Germinal center (tissue), 1 donor: ENCODE measurements at places on chromosomes 1 and 21.
A peak's percentile ranks its signal among the peaks of the same experiment; 100 is the strongest.

- no peak for DNase-seq
Observed at GRCh38 chr1:17609529-17609928, 70.0 kb downstream of the ARHGEF10L start.

GRCh38 chr1:114331936-114332335, 178.3 kb upstream of the SYT6 start:
- no peak for DNase-seq

DNA sequence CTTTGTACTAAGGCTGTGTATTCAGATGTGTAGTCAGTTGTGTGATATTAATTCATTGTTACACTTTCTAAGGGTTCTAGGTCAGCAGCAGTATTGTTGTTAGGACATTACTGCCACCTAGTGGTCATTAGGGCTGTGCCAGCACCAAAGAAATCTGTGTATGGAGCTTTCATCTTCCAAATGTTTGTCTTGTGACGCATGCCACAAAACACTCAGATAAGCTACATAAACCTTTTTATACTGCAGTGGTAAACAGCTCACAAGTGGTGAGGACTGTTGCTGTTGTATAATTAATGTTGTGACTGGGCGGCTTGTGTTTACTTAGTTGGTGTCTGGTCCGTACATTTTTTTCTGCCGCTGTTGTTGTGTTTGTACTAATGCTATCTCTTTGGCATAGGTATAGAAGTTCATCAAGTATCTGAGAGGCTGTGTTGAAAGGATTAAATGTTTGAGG, 51.7 kb downstream of the S1PR1 start:
- peak; percentile 57 for DNase-seq

DNA sequence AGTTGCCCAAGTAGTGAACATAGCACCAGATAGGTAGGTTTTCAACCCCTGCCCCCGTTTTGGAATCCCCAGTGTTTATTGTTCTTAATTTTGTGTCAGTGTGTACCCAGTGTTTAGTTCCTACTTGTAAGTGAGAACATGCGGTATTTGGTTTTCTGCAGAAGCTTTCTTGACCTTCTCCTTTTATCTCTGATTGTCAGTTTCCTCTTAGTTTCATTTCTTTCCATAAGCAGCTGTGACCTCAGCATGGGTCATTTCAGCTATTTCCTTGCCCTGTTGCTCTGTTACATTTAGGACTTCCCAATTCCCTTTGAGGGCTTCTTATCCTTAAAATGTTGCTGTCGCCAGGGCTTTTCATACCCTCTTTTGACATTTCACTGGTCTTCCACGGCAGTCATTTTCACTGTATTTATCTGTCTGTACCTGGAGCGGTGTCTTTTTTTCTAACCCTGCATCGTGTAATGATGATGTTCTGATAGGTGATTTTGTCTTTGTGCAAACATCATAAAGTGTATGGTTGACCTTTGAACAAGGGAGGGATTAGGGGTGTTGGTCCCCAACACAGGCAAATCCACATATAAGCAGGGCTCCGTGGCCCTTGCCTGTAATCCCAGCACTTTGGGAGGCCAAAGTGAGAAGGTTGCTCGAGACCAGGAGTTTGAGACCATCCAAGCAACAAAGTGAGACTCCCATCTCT, 15.0 kb downstream of the ITSN1 start:
- no peak for DNase-seq

GRCh38 chr1:25672763-25673409, 56.3 kb downstream of the MAN1C1 start:
- DNase-seq: no peak

GRCh38 chr1:97778718-97779117, 142.1 kb downstream of the DPYD start:
- DNase-seq: no peak

GRCh38 chr1:47834326-47834725, 162.9 kb downstream of the TRABD2B start:
- no peak for DNase-seq

DNA sequence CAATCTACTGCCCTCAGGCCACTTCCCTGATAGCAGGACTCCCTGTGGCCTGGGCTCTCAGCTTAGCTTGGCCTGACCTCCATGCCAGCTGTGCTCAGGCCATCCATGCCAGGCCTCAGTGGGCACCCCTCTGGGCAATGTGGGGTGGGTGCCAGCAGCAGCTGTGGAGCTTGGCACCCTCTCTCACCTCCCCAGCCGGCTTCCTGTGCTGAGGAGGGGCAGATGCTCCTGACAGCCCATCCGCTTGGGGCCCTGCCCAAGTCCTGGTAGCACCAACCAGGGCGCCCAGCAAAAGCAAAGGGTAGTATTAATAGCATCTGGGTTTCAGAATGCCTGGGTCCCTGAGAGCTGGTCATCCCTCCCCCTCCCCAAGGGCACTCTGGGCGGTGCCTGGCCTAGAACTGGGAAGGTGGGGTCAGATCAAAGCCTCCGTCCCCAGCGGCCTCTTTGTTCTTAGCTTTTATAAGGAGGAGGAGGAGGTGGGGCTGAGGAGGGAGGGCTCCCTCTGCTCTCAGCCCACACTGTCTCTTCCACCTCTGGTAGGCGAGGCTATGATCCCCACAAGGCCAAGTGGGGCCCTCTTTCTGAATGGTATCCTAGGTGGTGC, 6.1 kb downstream of the EFNA4 start:
- no peak for DNase-seq

- DNase-seq: no peak
Observed at GRCh38 chr1:164834641-164835040, 275.7 kb downstream of the PBX1 start.

- no peak for DNase-seq
Observed at GRCh38 chr21:25179116-25179515, 428.2 kb downstream of the MRPL39 start.

GRCh38 chr1:228494391-228494790, 7.2 kb downstream of the RNF187 start:
- DNase-seq: no peak

GRCh38 chr1:70930062-70930461, 117.6 kb downstream of the PTGER3 start:
- DNase-seq: no peak

DNA sequence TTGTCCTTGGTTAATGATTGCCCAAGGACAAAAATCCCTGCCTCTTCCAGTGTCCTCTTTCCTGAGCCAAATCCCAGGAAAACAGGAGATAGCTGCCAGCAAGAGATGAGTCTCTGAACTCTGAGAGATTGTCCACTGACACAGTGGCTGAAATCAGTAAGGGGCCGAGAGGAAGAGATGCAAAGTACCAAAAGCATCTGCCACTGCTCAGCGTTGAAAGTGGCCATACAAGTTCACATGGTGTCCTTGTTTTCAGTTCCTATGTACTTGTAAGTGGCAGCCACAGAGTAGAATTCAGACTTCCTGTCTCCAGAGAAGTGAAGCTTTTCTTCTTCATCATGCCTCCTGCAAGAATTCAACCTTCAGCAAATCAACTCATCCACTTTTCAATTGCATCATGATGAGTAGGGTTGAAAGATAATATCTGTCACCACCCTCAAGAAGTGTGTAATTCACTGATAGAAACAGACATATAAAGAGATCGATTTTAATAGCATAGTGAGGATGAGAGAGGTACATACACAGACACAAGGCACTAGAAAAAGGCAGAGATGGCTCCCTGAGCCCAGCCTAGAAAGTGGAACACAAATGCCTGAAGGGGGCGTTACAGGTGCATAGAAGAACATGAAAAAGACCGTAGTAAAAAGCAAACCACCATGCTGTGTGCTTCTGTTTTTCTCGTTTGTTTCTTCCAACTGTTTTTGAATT, 185.8 kb downstream of the MRPL39 start:
- DNase-seq: peak; percentile 55

DNA sequence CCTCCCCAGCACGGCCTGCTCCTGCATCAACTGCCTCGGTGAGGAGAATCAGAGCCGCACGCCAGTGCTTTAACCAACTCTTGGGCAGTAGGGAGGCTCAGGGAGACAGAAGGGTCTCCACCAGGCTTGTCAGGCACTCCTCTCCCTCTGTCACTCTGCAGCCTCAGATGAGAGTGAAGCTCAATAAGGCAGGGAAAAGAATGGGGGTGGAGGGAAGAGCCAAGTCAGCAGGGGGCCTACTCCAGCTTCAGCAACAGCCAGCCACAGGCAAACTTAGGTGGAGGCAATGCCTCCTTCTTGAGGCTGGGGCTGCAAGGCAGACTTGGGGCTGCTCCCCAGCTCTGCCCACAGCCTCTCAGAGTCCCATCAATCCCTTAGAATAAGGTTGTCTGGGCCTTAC, 51.8 kb upstream of the A3GALT2 start:
- no peak for DNase-seq

DNA sequence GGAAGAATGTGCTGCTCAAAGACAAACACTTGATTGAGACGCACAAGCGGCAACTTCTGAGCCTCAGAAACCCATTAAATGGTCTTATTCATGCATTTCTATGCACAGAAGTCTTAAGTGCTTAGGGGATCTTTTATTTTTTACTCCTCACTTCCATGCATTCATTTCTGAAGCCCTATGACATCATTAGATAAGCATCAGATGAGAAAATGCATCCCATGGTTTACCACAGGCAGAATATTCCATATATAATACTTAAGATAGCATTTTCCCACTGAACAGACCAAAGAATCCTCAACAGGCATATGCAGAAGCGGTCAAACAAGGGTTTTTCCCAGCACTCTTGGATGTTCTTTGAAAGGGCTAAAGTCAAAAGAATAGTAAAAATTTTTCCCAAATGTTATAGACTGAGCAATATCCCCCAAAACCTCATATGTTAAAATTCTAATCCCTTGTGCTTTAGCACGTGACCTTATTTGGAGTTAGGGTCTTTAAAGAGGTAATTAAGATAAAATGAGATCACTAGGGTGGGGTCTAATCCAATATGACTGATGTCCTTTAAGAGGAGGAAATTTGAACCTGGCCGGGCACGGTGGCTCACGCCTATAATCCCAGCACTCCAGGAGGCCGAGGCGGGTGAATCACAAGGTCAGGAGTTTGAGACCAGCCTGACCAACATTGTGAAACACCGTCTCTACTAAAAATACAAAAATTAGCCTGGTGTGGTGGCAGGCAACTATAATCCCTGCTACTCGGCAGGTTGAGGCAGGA, 22.6 kb upstream of the FAM89A start:
- no peak for DNase-seq

DNA sequence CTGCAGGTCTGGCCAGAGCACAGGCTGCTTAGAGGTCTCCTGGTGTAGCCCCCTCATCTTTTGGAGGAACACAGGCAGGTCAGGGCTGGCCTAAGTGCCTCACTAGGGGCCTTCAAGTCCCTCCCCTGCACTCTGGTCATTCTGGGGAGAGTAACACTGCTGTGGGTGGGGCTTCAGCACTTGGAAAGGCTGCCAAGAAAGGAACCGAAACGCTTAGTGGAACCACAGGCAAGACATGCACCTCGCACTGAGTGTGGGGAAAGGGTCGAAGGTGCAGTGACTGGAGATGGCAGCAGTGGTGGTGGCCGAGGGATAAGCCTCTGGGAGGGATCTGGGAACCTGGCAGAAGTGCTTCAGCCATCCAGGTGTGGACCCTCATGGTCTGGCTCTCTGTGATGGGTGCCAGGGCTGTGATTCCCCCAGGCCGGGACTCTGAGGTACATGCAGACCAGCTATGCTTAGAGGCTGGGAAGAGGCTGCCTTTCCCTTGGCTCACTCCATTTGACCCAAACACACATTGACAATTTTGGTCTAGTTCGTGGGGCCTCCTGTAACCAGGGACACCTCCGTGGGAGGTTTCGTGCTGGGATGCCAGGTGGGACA, 182.9 kb upstream of the CSF3R start:
- no peak for DNase-seq

DNA sequence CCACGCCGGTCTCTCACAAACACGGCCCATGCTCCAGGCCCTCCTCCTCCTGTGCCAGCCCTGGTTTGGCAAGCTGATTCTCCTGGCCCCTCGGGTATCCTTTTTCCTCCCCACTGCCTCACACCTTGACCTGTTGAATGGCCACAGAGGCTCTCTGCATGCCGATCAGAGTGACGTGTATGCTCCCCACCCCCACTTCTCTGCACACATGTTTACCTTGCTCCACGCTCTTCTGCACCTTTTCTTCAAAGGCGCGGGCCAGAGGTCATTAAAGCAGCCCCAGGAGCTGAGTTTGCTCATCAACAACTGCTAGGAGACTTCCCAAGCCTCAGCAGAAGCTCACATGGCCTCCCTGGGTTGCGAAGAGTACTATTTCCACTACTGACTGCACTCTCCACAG, 139.3 kb upstream of the EDN2 start:
- peak; percentile 36 for DNase-seq

- no peak for DNase-seq
Observed at GRCh38 chr1:231964961-231965360, 338.4 kb downstream of the DISC1 start.

- DNase-seq: no peak
Observed at GRCh38 chr1:156618853-156619581, at the start of gene HAPLN2. TSS of gene HAPLN2 (plus strand) at chr1:156619415. CDS start at chr1:156623491, 4,076 bp downstream.

DNA sequence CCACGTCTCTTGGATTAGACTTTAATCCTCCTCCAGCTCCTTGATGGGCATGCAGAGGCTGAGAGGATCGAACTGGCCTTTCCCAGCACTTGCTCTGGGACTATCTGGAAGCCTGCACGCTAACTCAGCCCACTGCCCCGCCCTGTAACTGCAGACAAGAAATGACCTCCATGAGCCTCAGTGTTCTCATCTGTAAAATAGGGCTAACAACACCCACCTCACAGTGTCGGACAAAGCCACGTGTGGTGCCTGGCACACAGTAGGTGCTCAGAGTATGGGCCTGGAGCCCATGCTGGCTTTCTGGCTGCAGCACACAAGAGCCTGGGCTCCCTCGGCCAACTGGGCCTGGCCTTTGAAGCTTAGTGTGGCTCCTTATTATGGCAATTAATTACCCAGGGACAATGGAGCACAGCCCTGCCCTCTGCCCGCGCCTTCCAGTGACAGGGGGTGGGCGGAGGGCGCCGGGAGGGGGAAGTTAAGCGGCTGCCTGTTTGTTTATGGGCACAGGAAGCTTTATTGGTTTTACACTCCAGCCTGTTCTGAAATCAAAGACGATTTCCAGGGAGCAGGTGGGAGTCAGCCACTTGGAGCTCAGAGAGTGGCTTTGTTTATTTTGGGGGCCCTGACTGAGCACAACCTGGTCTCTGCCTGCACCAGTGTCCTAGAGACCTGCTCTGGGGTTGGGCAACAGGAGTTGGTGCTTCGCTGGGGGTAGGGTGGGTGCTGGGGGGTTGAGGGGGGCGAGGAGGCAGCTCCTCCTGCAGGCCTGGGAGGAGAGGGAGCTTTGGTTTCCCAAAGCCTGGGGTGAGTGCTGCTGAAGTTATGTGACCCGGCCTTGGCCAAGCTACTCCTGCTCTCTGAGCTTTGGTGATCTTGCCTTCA, 31.0 kb downstream of the PAX7 start:
- DNase-seq: no peak
